HFFc6 (cell line): ENCODE measurements at places on chromosomes 7 and 10. TPM values are rescaled to one million over a fixed set of nuclear protein-coding genes. Genes with fewer than 3 reads are reported as not detected.

The UNCX gene
- total RNA-seq = not detected in 3 replicates

The EMX2 gene
- not detected in 3 replicates for total RNA-seq

The LMTK2 gene
- total RNA-seq = 8.2 to 10.7 TPM (median 9.7 TPM) in 3 replicates

DNA sequence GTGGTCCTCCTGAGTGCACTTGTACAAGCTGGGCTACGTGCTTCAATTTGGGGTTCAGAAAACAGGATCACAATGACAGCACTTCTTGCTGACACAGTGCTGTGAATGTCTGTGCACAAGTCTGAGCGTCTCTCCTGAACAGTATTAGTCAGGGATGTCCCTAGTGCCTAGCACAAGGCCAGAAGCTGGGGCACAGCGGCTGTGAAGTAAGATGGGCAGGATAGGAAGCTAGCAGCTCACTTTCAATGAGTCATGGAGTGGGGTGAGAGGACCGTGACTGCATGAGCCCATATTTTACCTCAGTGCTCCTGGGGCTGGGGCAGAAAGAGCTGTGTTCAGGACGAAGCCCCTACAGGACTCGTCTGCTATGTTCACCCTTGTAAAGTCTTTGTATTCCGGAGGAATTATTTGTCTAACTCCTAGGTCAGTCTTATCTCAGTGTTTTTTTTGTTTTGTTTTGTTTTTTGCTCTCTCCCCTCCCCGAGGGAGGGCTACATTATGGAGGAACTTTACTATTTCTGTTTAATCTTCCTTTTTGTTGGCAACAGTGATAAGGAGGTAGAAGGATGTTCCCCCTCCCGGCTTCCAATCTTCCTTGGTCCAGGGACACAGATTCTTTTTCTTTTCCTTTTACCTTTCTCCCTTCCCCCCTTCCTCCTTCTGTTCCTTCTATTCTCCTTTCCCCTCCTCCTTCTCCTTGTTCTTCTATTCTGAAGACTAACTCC is 2.8 kb upstream of the LRMDA start:
- DNase-seq = no peak

DNA sequence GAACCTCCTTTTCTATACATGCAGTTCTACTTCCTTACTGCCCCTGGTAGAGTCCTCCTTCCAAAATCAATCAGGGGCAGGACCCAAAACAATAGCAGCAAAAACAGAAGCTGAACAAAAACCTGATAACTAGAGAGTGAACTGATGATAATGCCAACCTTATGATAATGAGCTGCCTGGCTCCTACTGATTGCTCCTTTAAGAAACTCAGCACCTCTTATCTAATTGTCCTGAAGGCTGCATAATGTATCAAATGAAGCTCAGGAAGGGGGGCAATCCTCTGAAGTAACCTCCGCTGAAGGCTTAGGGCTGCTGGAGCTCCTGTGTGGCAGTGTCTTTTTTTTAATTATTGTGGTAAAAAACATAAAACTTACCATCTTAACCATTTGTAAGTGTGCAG is 257.0 kb downstream of the PHTF2 start:
- DNase-seq = no peak
